Smooth muscle cell of the umbilical artery (primary cell): ENCODE measurements at places on chromosomes 6 and 20. TPM values are rescaled to one million over a fixed set of nuclear protein-coding genes. Genes with fewer than 3 reads are reported as not detected.

PTCRA gene
- total RNA-seq = not detected in 2 replicates

MCHR2 gene
- total RNA-seq = not detected in 2 replicates

TCP11 gene
- 0.46 TPM in 1 of 2 replicates, not detected in the other for total RNA-seq

MUC21 gene
- not detected in 2 replicates for total RNA-seq

COL9A3 gene
- 0.30 TPM in 1 of 2 replicates, not detected in the other for total RNA-seq

CRIP3 gene
- not detected in 2 replicates for total RNA-seq

LGSN gene
- under 0.01 TPM in 1 of 2 replicates, not detected in the other for total RNA-seq

SPAG4 gene
- total RNA-seq = 18.6 and 31.5 TPM in 2 replicates

NEURL2 gene
- total RNA-seq = 3.3 and 7.1 TPM in 2 replicates
